Activated CD4-positive, CD25-positive, alpha-beta regulatory T cell (primary cell): ENCODE measurements at places on chromosomes 6 and 20.

DNA sequence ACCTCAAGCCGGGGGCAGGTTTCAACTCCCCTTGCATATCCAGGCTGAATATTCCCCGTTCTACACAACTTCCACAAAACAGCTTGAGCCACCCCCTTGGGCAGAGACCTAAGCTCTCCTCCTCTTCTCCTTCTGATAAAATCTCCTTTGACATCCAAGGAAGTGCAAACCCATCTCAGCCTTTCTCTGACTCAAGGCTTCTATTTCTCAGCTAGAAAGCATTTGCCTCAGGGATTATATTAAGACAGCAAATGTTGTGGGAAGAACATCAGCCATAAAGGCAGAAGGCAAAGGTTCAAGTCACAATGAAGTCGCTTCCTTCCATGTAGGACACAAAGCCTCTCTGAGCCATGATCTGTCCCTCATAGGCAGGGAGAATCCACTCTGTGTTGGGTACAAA lies 386.6 kb upstream of the ARID1B start:
- DNase-seq, result no peak

DNA sequence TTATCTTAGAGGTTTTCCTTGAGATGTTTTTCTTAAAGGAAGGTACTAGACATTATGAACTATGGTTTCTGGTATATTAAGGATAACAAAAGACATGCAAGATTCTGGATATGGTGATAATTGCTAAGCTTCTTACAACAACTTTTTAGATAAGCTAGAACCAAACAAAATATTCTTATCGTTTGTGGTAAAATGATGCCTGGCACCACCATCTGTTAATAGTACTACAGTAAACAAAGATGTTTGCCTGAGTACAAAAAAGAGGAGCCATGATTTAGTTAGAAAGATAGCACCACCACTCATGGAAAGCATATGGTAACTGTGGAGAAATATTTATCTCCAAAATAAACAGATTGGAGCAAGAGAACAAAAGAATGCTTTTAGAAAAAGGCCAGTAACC lies 747.3 kb downstream of the COL12A1 start:
- DNase-seq, result no peak

DNA sequence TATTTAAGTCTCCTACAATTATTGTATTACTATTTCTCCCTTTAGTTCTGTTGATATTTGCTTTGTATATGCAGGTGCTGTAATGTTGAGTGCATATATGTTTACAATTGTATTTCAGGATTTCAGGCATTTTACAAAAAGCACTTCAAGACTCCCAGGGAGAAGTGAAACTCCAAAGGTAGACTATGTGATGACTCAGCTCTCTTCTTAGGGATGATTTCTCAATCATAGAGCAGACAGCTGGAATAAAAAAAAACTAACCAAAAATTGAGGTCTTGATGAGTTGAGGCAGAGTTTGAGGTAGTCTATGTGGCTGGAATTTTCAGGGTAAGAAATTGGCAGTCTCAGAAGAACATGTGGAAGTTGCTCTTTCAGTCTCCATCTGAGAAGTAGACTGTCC lies 786.1 kb downstream of the TFAP2A start:
- no peak for DNase-seq

DNA sequence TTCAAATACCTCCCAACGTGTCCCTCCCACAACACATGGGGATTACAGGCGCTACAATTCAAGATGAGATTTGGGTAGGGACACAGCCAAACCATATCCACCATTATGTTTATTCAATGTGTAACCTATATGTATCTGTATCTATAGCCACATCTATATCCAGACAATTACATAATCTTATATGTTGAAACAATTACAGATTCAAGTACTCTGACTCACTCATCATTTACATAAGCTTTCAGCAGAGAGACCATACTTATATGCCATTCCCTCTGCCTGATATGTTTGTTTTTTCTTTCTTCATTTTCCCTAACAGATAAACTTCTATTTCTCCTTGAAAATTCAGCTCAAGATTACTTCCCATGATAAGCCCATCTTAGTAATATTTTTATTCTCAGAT lies 163.6 kb downstream of the LAMA2 start:
- DNase-seq, result no peak
